D721Med (cell line): ENCODE measurements at places on chromosomes 5 and 9.

- DNase-seq = no peak
Measured at GRCh38 chr5:81359881-81360280, 34.1 kb downstream of the ACOT12 start.

DNA sequence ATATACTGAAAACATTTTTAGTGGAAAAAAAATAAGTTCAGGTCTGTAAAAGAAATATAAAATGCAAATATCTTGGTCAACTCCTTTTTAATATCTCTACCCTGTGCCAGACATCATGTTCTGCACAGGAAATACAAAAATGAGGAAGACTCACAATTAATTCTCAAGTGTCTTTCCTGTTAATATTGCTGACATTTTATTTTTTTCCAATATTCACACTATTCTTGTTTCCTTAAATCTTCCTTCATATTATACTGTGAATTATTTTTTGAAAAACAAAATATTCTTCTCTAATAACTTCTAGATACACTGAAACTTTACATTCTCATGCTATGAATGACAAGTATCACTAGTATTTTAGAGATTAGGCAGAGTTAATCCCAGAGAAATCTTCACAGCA lies 334.7 kb upstream of the FTMT start:
- DNase-seq = no peak

GRCh38 chr9:127166111-127166510 lies 43.7 kb upstream of the ANGPTL2 start:
- no peak for DNase-seq

DNA sequence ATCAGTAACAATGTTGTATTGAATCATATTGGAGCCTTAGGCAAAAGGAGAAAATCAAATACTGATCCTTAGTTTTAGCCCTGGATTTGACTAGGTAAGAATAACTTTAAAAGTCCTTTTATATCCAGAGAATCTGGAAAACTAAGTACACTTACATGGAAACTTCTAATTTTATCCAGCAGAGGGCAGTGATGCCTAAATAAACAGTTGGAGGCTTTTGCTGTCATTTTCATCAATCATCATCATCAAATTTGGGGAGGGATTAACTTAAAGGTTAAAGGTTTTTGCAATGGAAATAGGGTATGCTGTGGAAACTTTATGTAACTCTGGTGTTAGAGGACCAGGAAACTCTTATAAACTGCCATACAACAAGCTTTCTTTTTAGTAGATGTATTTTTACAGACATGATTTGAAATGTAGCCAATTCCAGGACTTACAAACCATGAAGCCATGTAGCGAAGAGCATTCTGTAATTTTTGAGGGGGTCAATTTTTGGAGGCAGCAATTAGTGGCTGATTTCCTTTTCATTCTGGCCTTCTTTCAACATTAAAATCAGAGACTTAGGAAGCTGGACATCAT lies 112.7 kb downstream of the OSTF1 start:
- DNase-seq = no peak

- DNase-seq = no peak
Measured at GRCh38 chr5:149471406-149472183, 79.6 kb downstream of the CSNK1A1 start.

DNA sequence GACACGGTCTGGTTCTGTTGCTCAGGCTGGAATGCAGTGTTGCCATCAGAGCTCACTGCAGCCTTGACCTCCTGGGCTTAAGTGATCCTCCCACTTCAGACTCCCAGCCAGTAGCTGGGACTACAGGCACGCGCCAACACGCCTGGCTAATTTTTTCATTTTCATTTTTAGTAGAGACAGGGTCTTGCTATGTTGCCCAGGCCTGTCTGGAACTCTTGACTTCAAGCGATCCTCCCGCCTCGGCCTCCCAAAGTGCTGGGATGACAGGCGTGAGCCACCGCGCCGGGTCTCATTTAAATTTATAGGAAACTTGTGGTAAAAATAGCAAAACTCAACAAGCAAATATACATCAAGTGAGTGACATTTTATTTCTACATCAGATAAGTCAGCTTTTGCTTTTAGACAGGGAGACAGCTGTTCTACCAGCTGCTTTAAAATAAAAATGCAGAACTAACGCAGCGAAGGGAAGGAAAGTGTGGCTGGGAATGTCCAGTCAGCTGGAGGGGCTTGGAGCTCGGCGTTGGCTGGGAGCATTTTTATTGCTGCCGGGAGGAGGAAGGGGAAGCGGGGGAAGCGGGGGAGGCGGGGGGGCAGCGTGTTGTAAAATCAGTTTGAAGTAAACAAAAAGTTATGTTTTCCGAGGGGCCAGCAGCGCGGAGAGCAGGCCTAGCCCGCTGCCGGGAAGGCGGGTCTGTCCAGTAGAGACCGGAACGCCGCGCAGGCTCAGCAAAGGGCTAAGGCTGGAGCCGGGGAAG lies 707 bp upstream of the ZFYVE16 start:
- no peak for DNase-seq

- DNase-seq = no peak
Measured at GRCh38 chr9:94178927-94179326, 80.2 kb upstream of the ZNF169 start.

DNA sequence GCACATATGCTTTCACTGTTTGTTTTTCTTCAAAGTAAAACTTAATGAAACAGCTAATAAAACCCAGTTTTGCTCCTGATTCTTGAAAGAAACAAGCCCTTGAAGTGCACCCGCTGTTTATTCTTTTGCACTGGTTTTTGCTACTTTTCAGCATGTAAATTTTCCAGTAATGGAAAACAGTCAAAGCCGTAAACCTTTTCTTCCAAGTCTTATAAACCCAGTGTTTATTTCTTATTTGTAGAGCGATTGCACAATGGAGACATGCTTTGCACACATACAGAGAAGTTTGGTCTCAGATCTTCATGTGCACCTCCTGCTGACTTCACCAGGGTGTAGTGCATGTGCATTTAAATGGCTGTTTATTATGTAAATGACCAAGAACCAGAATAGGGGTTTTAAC lies 51.8 kb downstream of the ATG10 start:
- no peak for DNase-seq

DNA sequence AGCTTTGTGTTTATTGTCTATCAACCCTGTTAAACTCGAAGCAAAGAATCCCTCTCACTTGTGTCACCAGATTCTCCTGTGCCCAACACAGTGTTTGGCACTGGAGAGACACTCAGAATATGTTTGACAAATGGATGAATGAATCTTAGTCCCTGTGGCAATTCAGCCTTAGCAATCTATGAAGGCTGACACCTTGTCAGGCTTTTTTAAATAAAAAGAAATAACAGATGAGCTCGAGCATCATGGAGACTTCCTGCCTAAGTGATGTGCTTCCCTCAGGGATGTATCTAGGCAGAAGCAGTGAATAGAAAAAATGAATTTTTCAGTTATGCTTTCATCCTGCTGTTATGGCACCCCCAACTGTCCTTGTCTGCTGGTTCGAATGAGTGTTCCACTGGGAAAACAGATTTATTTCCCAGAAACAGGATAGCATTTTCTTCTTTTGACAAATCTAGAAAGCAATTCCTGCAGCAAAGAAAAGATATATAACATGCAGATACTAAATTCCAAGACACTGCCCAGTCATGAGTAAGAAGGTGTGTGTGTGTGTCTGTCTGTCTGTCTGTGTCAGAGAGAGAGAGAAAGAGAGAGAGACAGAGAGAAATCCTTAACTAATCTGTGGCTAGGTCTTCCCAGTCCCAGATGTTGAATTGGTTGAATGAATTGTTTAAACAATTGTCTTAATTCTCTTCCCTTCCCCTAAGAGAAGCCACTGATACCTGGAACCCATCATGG lies 16.7 kb downstream of the MAMDC2 start:
- no peak for DNase-seq

- no peak for DNase-seq
Measured at GRCh38 chr9:136756134-136756438, 2.0 kb downstream of the LCN8 start.

GRCh38 chr9:95478335-95478734 lies 38.4 kb downstream of the PTCH1 start:
- DNase-seq = no peak

DNA sequence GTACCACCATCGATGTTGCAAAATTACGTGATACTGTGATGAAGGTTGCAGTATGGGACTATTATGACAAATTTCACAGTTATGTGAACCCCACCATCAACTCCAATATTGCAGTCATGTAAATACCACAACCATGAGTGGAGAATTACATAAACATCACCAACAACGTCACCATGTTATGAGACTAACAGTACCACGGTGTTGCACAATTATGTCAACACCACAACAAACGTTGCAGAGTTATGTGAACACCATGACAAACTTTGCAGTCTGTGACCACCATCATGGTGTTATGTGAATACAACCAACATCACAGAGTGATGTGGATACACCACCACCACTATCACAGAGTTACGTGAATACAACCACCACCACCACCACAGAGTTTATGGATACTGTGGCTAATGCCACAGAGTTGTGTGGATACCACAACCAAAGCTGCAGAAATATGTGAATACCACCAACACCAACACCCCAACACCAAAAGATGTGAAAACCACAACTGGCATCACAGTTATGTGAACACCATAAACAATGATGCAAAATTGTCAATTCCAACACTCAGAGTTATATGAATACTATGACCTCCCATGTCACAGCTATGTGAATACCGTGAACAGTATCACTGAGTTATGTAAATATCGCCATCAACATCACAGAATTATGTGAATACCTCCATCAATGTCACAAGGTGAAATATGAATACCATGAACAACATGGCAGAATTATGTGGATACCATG lies 62.4 kb downstream of the SHC3 start:
- DNase-seq = no peak

GRCh38 chr9:93417538-93417937 lies 33.9 kb upstream of the FAM120A start:
- no peak for DNase-seq

GRCh38 chr5:135232958-135233357 lies 166.1 kb downstream of the MACROH2A1 start:
- no peak for DNase-seq

DNA sequence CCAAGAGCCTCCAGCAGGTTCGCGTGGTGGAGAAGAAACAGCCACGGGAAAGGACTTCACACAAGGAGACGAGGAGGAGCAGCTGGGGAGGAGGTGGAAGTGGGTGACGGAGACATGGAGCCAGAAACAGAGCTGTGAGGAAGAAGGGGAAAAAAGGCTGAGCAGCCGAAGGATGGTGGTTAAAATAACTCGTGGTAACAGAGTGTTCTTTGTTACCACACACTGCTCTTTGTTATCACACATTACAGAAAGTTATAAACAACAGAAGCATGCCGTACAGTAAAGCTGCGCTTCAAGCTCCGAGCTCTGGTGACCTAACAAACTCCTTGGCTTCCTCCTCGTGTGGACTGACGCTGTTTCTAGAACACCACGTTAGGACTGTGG lies 215.4 kb downstream of the GLIS3 start:
- no peak for DNase-seq

DNA sequence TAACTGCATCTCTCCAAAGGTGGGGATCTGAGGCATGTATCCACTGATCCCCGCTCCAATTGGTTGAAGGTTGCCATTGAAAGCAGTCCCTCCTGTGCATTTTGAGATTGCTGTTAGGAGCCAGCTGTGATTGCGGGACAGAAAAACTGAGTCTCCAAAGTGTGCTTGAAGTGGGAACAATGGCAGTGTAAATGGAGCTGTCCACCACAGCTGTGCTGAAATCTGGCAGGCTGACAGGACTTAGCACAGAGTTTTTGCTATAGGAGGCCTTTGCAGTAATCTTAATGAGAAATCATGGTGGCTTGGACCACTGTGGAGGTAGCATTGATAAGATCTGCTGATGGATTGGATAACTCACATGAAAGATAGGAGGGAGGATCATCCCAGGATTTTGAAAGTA lies 3.3 kb downstream of the RNF20 start:
- DNase-seq = no peak

GRCh38 chr5:89604342-89604741 lies 721.4 kb upstream of the MEF2C start:
- no peak for DNase-seq

- no peak for DNase-seq
Measured at GRCh38 chr5:14932902-14933469, 61.4 kb upstream of the ANKH start.

DNA sequence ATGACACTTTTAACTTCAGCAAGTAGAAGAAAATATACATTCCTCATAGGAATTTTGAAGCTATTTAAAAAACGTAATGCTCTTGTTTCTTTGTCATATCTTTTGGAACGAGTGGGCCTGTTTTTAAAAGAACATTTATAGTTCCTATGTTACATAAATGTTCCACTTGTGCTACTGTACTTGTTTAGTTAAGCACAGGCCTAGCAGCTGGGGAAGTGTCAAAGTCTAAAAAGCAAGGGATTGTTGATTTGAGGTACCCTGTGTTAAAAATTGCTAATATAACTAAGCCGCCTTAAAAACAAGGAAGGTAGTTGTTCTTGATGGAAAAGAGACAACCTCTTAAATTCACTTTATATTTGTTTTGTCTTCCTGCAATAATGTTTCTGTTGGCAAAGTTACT lies 27.2 kb upstream of the ELL2 start:
- DNase-seq = no peak

DNA sequence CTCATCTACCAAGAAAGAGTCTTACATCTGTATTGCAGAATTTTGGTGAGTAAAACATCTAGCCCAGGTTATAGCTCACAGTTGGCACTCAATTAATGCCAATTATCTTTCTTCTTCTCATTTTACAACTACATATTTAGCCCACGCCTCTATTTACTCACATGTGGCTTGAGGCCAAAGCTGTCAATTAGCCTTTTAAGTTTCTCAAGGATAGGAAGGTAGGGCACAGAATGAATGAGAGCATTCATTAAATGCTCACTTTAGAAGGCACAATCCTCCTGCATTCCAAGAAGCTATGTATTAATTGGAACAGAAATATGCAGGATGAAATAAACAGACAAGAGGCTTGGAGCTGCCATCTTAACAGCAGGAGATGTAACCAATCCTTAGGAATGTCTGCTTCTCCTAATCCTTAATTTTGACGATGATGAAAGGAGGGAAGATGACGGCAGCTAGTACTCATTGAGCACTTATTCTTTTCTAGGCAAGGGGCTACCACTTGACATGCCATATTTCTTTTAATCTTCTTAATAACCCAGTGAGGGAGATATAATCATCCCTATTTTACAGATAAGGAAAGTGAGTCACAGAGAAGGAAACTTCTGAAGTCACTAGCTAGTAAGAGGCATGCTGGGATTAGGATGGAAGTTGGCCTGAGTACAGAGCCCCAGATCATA lies 30.8 kb upstream of the PANK3 start:
- no peak for DNase-seq

DNA sequence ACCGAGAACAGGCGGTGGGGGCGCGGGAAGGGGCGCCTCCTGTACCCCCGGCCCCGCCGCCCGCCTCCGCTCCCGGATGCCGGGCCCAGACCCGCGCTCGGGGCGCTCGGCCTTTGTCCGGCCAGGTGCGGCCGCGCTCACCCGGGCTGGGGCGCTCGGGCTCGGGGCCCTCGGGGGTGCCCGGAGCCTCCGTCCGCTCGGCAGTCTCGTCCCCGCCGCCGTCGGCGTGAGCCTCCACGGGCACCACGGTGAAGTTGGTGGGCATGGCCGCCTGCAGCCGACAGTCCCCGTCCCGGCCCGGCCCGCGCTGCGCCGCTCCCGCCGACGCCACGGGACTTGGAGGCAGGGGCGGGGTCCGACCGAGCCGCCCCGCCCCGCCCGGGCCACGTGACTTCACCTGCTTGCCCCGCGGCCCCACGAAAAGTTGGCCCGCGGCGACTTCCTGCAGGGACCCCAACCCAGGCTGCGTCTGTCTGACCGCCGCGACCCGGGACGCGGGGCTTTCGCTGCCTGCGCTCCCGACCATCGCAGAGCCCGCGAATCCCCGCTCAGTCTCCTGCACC lies at the start of gene SLC12A7:
Gene SLC12A7 (minus strand): TSS at position 337 of the 563 bp plus-strand sequence. CDS start 72 bp downstream, at position 265.
- peak; percentile 81 for DNase-seq
